Heart left ventricle (tissue), 16 donors: ENCODE measurements at places on chromosomes 1 and 21.

GRCh38 chr1:229032375-229032774 lies 238.5 kb upstream of the RAB4A start:
- DNase-seq, result no peak

- no peak for DNase-seq
These were observed 33.5 kb downstream of the GPA33 start for GRCh38 chr1:167056529-167057231.

DNA sequence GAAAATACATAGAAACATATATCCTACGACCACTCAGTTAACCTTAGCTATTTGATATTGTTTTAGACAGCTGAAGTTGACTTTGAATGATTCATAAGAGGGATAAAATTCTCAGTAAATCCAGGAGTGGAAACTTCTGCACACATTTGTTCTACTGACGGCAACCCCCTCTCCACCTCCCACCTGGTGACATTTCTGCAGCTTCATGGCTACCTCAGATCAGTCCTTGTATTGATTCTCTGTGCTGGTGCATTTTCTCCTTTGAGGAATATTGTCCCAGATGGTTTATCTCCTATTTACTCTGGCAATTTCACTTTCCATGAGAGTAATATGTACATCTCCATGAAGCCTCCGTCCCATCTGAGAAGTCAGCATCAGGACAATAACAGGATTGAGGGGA lies 57.7 kb upstream of the COA6 start:
- DNase-seq, result no peak

- no peak for DNase-seq
These were observed 47.6 kb upstream of the DMRTB1 start for GRCh38 chr1:53411541-53412152.

DNA sequence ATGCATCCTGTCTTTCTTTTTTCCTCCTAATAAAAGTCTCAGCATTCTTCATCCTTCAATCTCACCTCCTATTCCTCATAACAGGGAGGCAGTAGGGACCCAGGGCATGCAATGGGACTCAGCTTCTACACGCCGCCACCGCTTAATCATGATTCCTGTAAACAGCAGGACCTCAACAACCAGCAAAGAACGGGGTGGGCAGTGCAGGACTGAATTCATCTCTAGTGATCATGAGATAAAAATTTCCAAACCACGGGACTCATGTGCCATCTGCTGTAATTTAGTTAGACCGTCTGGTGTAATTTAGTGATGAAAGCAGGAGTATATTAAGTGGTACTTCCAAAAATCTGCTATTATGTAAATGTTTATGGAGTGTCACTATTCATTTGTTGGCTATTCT lies 5.4 kb downstream of the PRAMEF12 start:
- no peak for DNase-seq
